ENCODE measurements at places on chromosomes 13 and 19.
A peak's percentile ranks its signal among the peaks of the same experiment; 100 is the strongest.

DNA sequence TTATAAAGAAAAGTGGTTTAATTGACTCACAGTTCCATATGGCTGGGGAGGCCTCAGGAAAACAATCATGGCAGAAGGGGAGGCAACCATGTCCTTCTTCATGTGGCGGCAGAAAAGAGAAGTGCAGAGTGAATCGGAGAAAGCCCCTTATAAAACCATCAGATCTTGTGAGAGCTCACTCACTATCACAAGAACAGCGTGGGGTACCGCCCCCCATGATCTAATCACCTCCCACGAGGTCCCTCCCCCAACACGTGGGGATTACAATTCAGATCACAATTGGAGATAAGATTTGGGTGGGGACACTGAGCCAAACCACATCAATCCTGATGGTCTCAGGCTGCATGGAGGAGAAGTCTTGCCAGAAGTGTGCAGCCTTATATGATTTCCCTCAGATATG is 26.0 kb downstream of the TM9SF2 start:
- no peak for DNase-seq

GRCh38 chr13:36630181-36630803 is 43.5 kb upstream of the SERTM1 start:
- no peak for DNase-seq

- DNase-seq = no peak
These were observed 9.0 kb upstream of the DLL3 start for GRCh38 chr19:39489756-39490155.

- peak; percentile 14 for DNase-seq
These were observed 50.7 kb upstream of the PNMA8B start for GRCh38 chr19:46546194-46546896.

GRCh38 chr13:82815791-82816190 is 1066.5 kb downstream of the SLITRK1 start:
- DNase-seq = no peak

Measured in H54 (cell line).